Progenitor cell of endocrine pancreas (in vitro differentiated cells): ENCODE measurements at places on chromosomes 7 and 10. TPM values are rescaled to one million over a fixed set of nuclear protein-coding genes. Genes with fewer than 3 reads are reported as not detected.

Gene RNF32
- 1.6 and 2.8 TPM in 2 replicates for total RNA-seq

Gene GPR15LG
- total RNA-seq, result not detected in 2 replicates

Gene ASB4
- 0.27 TPM in 1 of 2 replicates, not detected in the other for total RNA-seq

Gene PPA1
- 119 and 128 TPM in 2 replicates for total RNA-seq

Gene NXPH1
- not detected in 2 replicates for total RNA-seq

Gene MAT1A
- 0.13 and 0.34 TPM in 2 replicates for total RNA-seq

Gene TRIM74
- 2.1 and 2.4 TPM in 2 replicates for total RNA-seq

Gene TNRC18
- total RNA-seq, result 190 and 197 TPM in 2 replicates

Gene ELN
- 0.26 and 0.33 TPM in 2 replicates for total RNA-seq

Gene RET
- 0.75 and 1.5 TPM in 2 replicates for total RNA-seq

DNA sequence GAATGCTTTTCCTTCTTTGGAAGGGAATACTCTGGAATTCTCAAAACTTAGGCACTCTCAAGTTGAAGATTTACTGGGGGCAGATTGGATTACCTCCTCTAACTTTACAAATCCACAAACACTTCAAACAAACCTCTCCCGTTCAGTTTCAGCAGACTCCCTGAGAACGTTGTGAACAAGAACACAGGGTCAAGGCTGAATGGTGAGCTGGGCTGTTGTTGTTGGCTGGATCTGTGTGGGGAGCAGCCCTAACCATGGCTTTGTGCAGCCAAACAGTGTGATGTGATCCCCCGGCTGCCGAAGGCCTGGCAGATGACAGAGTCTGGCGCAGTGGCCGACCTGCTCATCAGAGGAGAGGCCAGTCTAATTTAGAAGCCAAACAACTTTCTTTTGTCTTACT lies 93.1 kb downstream of the BMPER start:
- H3K4me3 ChIP-seq, result no peak overlapping the region
- no peak overlapping the region for H3K27ac ChIP-seq
- H3K36me3 ChIP-seq, result no peaks in the 10 kb centered on the region
- no peak for DNase-seq
- no peaks in the 10 kb centered on the region for H3K27me3 ChIP-seq
- H3K4me1 ChIP-seq, result peaks cover 3% of the 10 kb centered on the region

- no peaks in the 10 kb centered on the region for H3K4me1 ChIP-seq
- no peak overlapping the region for H3K4me3 ChIP-seq
- peaks cover 22% of the 10 kb centered on the region for H3K27me3 ChIP-seq
- no peaks in the 10 kb centered on the region for H3K36me3 ChIP-seq
- H3K27ac ChIP-seq, result no peak overlapping the region
- no peak for DNase-seq
Observed at GRCh38 chr7:157439149-157439548, 102.3 kb downstream of the DNAJB6 start.

DNA sequence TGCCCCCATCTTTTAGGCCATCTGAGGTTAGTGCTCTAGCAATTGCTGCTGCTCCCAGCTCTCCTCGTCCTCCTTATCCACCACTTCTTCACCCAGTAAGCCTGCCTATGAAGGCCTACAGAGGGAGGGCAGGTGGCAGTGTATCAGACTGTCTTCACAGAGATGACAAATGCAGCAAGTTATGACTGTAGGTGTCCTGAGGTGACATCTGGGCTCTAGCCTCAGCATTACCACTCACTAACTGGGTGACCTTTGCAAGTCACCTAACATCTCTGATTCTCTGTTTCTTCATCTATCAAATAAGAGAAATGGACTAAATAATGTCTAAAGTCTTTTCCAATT lies 151.6 kb downstream of the NOC3L start:
- no peak overlapping the region for H3K27ac ChIP-seq
- no peaks in the 10 kb centered on the region for H3K27me3 ChIP-seq
- no peak for DNase-seq

GRCh38 chr10:14186245-14186644 lies 144.5 kb downstream of the FRMD4A start:
- H3K27me3 ChIP-seq, result peaks cover 7% of the 10 kb centered on the region
- no peak overlapping the region for H3K4me3 ChIP-seq

DNA sequence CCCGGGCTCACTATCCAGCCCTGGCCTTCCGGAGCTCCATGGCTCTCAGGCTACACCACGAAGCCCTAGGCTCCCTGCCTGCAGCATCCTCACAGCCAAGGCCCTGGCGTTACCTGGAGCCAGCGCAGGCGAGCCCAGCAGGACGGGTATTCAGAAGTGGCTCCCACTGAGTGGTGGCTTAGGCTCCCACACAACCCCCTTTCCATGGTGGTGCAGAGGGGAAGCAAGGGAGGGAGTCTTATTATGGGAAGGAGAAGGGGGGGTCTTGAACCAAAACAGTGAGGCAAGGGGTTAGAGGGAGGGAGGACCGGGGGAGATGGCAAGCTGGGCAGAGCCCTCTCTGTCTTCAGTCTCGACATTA lies 29.6 kb upstream of the NDST2 start:
- H3K27me3 ChIP-seq, result no peaks in the 10 kb centered on the region
- peaks cover 15% of the 10 kb centered on the region for H3K36me3 ChIP-seq
- H3K27ac ChIP-seq, result no peak overlapping the region
- H3K4me3 ChIP-seq, result no peak overlapping the region
- no peak for DNase-seq
- no peaks in the 10 kb centered on the region for H3K4me1 ChIP-seq

GRCh38 chr7:150727381-150727780 lies 9.8 kb upstream of the GIMAP5 start:
- H3K4me3 ChIP-seq, result no peak overlapping the region
- no peaks in the 10 kb centered on the region for H3K36me3 ChIP-seq
- H3K4me1 ChIP-seq, result no peaks in the 10 kb centered on the region

DNA sequence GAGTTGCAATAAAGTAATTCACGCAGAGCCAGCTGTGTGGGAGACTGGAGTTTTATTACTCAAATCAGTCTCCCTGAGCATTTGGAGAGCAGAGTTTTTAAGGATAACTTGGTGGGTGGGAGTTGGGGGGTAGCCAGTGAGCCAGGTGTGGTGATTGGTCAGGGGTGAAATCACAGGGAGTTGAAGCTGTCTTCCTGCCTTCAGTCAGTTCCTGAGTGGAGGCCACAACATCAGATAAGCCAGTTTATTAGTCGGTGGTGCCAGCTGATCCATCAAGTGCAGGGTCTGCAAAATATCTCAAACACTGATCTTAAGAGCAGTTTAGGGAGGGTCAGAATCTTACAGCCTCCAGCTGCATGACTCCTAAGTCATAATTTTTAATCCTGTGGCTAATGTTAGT lies 3.3 kb upstream of the CYP51A1 start:
- H3K27ac ChIP-seq, result peak overlapping the region; percentile 24
- no peaks in the 10 kb centered on the region for H3K27me3 ChIP-seq
- H3K36me3 ChIP-seq, result no peaks in the 10 kb centered on the region
- no peak overlapping the region for H3K4me3 ChIP-seq
- peaks cover 16% of the 10 kb centered on the region for H3K4me1 ChIP-seq
- DNase-seq, result no peak

DNA sequence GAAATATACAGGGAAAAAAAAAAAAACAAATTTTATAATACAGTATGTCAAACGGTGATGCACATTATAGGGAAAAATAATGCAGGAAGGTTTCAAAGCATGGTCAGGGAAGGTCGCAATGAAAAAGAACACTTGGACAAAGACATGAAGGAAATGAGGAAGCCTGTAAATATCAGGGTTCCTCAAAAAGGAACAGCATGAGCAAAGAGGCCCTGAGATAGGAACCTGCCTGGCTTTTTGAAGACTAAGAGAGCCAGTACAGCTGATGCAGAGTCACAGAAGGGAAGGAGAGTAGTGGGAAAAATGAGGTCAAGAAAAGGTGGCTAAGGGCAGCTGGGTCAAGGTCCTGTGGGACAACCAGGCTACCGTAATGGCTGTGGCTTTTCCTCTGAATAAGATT lies 1.9 kb downstream of the VPS41 start:
- H3K27ac ChIP-seq, result no peak overlapping the region
- H3K36me3 ChIP-seq, result peaks cover 2% of the 10 kb centered on the region
- H3K27me3 ChIP-seq, result no peaks in the 10 kb centered on the region
- peak overlapping the region; percentile 17 for H3K4me3 ChIP-seq
- H3K4me1 ChIP-seq, result peaks cover 22% of the 10 kb centered on the region
- no peak for DNase-seq

GRCh38 chr7:113698556-113699220 lies 220.1 kb downstream of the PPP1R3A start:
- no peaks in the 10 kb centered on the region for H3K4me1 ChIP-seq
- no peak overlapping the region for H3K27ac ChIP-seq
- no peak for DNase-seq
- H3K4me3 ChIP-seq, result no peak overlapping the region

GRCh38 chr7:110964775-110965174 lies 126.2 kb upstream of the LRRN3 start:
- H3K4me3 ChIP-seq, result no peak overlapping the region
- no peaks in the 10 kb centered on the region for H3K36me3 ChIP-seq
- DNase-seq, result no peak
- peaks cover 16% of the 10 kb centered on the region for H3K27me3 ChIP-seq

GRCh38 chr7:111439977-111440376 lies 122.3 kb downstream of the IMMP2L start:
- peaks cover 12% of the 10 kb centered on the region for H3K4me1 ChIP-seq
- H3K27me3 ChIP-seq, result no peaks in the 10 kb centered on the region
- peaks cover 14% of the 10 kb centered on the region for H3K36me3 ChIP-seq
- DNase-seq, result no peak
- H3K27ac ChIP-seq, result no peak overlapping the region
- no peak overlapping the region for H3K4me3 ChIP-seq

DNA sequence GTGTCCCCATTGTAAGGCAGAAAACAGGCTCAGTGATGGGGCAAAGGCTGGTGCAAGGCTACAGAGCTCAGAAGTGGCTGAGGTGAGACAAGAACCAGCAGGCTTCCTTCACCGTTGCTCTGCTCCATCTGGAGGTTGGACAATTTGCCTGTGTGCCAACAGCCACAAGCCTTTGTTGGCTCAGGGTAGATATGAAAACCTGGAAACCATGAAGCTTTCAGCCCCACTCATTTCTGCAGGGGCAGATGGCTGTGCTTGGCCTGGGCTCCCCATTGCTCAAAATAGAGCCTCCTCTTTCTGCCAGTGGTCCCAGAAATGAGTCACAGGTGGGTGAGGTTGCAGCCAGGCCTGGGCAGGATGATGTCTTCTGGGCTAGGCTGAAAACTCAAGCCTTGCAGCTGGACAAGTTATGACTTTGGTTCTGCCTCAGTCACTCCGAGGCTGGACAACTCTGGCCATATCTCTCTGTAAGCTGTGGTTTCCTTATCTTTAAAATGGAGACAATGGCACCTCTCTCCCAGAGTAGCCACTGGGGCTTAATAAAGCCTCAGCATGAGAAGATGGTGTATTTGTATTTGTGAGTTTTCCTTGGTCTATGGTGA lies 12.2 kb upstream of the ZNF273 start:
- no peaks in the 10 kb centered on the region for H3K36me3 ChIP-seq
- no peak for DNase-seq
- peaks cover 13% of the 10 kb centered on the region for H3K4me1 ChIP-seq

DNA sequence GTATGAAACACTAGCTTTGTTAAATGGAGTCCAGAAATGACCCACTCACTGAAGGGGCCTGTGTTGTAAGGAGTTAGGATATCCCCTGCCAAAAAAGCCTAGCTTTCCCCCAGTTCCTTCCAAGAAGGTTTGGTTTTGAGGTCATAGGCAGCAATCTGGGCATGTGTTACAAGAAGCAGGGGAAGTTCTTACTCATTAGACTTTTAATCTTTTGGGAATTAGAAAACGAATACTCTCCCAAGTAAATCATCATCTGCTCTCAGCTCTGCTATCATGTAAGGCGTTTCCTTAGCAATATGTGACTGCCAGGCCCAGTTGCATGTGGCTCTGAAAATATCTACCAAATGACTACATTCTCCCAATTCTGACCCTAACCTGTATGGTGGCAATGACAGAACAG lies 3.7 kb downstream of the NOD1 start:
- H3K36me3 ChIP-seq, result no peaks in the 10 kb centered on the region
- H3K4me1 ChIP-seq, result peaks cover 13% of the 10 kb centered on the region
- no peak for DNase-seq
- no peak overlapping the region for H3K4me3 ChIP-seq

- no peak for DNase-seq
- H3K27me3 ChIP-seq, result no peaks in the 10 kb centered on the region
- H3K27ac ChIP-seq, result no peak overlapping the region
- no peaks in the 10 kb centered on the region for H3K36me3 ChIP-seq
- H3K4me1 ChIP-seq, result no peaks in the 10 kb centered on the region
- H3K4me3 ChIP-seq, result no peak overlapping the region
Observed at GRCh38 chr10:98509745-98510144, 63.0 kb upstream of the HPS1 start.

DNA sequence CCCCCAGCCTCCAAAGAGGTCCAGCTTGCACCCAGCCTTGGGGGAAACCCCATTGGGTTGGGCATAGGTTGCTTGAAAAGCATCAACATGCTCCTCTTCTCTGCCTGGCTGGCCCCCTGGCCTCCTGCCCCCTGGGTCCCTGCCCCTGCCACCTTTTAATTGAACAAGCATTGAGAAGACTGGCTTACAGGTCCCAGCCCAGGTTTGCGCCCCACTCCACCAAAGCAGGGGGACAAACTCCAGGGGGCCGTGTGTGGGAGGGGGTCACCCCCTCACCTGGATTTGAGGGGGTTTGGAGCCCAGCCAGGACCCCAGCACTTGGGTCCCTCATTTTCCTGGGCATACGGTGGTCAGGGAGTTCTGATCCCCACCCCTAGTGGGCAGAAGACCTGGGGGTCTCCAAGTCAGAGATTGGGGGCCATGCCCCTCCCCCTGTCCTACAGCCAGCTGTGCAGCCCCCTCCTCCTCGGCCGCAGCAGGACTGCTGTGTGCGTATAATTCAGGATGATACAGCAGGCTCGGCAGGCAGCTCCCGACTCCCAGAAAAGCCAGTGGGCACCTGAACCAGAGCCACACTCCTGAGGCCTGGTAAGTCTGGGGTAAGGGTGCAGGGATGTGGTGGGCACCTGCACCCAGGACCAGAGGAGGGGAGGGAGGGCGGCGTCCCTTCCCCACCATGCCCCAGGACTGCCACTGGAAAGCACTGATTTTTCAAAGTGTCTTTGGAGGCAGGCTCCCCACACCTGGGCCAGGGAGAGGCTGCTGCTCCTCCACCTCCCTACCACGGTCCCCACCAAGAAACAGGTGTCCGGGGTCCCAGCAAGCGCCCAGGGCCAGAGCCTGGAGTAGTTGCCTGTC lies 1.7 kb downstream of the ELFN1 start:
- H3K4me3 ChIP-seq, result peak overlapping the region; percentile 64
- H3K4me1 ChIP-seq, result peaks cover 4% of the 10 kb centered on the region
- peak overlapping the region; percentile 37 for H3K27ac ChIP-seq
- DNase-seq, result peak; percentile 9
- peaks cover 13% of the 10 kb centered on the region for H3K27me3 ChIP-seq
